ENCODE measurements at places on chromosomes 2 and 18. TPM values are rescaled to one million over a fixed set of nuclear protein-coding genes. Genes with fewer than 3 reads are reported as not detected.

DNA sequence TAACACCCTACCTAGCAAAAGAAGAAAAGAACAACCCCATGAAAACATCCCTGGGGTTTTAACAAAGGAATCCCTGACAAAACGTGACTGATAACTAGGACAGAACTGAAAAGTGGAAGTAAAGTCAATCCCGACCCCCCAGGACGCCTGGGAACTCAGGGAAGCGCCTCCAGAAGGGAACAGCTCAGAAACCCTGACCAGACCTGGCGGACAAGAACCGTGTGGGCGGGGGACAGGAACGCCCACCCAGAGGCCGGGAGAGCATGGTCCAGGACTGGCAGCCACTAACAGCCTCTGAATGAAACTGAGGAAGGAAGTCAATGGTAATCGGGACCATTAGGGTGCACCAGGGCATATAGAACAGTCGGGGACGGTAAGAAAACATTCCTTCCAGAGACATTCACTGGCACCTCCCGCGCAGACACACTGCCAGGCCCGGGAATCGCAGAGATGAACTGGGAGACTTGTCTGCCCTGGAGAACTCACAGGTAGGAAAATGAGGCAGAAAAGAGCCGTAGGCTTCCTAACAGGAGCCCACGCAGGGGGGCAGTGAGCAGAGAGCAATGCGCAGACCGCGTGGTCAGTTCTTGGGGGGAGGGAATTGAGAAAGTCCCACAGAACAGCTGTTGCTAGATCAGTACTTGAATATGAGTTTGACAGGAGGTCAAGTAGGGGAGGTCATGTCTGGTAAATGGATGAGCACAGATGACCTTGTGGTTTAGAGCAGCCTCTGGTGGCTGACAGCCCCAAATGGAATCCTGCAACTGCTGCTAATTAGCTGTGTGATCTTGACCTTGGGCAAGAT, 1.3 kb upstream of the TBC1D8 start:
- peak; percentile 14 for DNase-seq

DNA sequence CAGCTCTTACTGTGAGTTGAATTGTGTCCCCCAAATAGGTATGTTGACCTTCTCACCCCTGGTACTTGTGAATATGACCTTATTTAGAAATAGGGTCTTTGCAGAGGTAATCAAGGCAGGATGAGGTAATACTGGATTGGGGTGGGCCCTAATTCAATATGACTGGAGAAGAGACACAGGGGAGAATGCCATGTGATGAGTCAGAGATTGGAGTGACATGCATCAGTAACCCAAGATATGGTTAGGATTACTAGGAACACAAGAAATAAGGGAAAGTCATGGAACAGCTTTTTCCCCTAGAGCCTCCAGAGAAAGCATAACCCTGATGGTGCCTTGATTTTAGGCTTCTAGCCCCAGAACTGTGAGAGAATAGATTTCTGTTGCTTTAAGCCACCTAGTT, 37.0 kb upstream of the ATP5MC3 start:
- DNase-seq: no peak

TSPYL6 gene
- not detected for total RNA-seq

C2orf80 gene
- not detected for total RNA-seq

- peak; percentile 78 for DNase-seq
Observed at GRCh38 chr2:126886211-126886915, 12.3 kb upstream of the TEX51 start.

CDH2 gene
- not detected for total RNA-seq

DNA sequence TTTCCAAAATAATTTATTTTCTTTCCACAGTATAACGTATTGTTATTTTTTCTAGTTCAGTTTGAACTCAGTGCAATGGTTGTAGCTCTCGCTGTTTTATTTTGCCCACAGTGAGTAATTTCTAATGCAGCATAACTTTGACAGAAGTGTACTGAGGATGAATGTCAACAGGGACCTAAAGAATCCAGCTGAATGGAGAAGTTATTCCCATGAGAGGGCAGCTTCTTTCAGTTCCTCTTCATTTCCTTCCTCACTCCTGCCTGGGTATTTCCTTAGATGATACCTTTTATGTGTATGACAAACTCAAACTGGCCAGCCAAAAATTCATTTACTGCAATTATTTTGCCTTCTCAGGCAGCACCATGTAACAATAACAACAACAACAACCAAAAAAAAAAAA, 1223.1 kb upstream of the ZEB2 start:
- no peak for DNase-seq

GRCh38 chr2:240626531-240627300, 1.4 kb downstream of the GPR35 start:
- peak; percentile 47 for DNase-seq

CCL20 gene
- total RNA-seq: 21.9 TPM

- DNase-seq: no peak
Observed at GRCh38 chr2:14717131-14717530, 84.6 kb downstream of the LRATD1 start.

SLC23A3 gene
- total RNA-seq: 4.0 TPM

GRCh38 chr2:230589025-230589424, 123.6 kb upstream of the CAB39 start:
- no peak for DNase-seq

- DNase-seq: no peak
Observed at GRCh38 chr2:235960011-235960715, 208.0 kb downstream of the GBX2 start.

DNA sequence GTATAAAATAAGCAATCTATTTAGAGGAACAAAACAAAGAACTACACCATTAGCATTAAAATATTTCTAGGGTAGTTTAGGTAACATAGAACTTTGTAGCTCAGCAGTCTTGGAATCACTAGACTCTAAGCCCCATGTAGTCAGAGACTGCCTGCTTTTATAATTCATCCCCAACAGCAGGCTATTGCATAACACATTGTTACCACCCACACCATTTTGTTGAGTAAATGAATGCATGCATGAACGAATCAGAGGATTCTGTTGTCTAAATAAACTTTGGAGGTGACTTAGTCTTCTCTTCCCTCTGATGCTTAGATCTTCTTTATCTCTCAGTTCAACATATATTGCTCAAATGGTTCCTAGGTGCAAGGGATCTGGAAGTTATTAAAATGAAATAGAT, 167.6 kb upstream of the TNP1 start:
- DNase-seq: no peak

DNA sequence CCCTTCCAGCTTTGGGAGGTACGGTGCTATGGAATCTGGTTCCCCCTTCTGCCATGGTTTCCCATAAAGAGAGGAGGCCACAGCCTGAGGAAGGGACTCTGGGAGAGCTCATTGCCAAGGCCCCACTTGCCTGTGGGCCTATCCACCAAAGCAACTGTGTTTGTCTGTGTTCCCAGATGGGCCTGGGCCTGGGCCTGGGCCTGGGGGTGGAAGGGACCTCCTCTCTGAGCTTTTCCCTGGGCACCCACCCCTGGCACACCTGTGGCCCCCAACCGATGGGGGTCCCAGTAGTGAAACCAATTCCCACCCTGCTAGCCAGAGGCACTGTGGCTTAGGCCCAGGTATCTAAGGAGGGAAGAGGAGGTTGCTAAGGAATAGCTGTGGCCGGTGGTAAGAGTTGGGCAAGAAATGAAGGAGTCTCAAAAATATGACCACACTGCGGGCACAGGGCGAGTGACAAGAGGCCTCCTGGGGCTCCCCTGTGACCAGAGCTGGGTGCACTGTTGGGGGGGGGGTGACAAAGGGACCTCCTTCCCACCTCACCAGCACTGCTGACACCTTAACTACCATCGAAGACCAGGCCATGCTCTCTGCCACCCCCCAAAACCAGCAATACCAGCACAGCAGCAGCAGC, 4.9 kb upstream of the DUSP2 start:
- no peak for DNase-seq

DNA sequence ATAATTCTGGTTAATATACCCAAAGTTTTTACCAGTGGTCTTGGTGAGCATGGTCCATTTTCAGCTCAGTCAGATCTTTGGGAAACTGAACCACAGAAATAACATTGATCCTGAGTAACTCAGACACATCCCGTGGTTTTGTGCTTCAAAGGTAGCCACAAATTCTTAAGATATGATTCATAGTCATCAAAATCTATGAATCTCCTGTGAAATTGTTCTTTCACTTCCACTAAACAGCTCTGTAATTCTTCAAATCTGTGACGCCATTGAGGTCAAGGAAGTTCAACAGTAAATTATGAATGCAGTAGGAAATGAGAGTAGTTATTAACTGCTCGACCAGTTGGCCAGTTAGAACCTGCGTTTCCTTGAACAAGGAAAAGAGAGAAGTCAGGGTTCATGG, 147.3 kb downstream of the IRS1 start:
- DNase-seq: no peak

GRCh38 chr2:68367953-68368653, 3.0 kb downstream of the PLEK start:
- no peak for DNase-seq

DNA sequence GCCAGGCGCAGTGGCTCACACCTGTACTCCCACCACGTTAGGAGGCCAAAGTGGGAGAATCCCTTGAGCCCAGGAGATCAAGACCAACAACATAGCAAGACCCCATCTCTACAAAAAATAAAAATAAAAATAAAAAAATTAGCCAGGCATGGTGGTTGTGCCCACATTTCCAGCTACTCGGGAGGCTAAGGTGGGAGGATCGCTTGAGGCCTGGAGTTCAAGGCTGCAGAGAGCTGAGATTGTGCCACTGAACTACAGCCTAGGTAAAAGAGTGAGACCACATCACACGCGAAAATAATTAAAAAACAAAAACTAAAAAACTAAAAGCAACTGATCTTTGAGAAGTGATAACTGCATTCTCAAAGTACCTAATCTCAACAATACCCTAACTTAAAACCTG, 1.8 kb downstream of the C2orf76 start:
- DNase-seq: no peak

DNA sequence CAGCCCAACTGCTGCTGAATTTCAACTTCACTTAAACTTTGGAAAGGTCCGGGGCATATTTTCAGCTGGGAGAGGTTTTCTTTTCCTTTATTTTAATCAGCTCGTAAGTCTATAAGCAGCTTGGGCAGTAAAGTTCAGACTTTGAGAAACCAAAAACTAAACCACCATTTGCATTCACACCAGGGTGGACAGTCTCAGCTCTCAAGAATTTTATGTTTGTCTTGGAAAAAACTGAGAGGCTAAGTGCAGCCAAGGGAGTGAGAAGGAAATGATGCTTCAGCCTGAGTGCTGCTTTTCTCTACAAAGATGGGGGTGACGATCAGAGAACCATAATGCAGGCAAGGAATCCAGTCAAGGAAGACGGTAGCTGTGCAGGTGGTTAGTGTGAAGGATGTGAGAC, 30.2 kb downstream of the MCFD2 start:
- no peak for DNase-seq

All from activated T-cell treated with anti-CD3 and anti-CD28 coated beads, Interleukin-2, amount 50 U/mL, for 72 hours (primary cell).